Hematopoietic multipotent progenitor cell treated with erythropoietin and hydrocortisone succinate and interleukin-3 and kit ligand, for 15 days (in vitro differentiated cells): ENCODE measurements at places on chromosomes 16 and 17.
A peak's percentile ranks its signal among the peaks of the same experiment; 100 is the strongest.

GRCh38 chr16:11258553-11259492, 2.8 kb upstream of the SOCS1 start:
- no peak for DNase-seq

DNA sequence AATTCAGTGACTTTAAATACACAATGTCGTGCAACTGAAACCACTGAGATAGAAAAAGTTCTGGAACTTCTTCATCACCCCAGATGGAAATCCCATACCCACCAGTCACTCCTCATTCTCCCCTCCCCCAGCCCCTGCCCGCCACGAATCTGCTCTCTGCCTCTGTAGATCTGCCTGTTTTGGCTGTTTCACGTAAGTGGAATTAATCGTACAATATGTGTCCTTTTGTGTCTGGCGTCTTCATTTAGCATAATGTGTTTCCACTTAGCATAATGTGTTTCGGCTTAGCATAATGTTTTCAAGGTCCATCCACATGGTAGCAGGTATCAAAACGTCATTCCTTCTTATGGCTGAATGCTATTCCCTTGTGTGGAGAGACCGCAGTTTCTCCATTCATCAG, 3.5 kb upstream of the SPPL2C start:
- DNase-seq = no peak

DNA sequence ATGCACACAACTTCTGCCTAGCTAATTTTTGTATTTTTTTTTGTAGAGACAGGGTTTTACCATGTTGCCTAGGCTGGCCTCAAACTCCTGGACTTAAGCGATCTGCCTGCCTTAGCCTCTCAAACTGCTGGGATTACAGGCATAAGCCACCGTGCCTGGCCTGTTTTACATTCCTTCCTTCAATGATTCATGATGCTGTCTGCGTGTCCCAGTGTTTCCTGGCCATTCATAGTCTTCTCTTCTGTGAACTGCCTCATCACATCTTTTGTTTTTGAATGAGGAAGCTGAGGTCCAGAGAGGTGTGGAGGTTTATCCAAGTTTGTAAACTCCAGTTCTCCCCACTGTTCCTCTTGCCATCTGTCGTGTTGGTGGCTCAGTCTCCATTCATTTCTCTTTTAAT, 64.5 kb upstream of the MED9 start:
- no peak for DNase-seq

- DNase-seq = no peak
These were observed 124.2 kb downstream of the TMEM132E start for GRCh38 chr17:34703533-34703932.

DNA sequence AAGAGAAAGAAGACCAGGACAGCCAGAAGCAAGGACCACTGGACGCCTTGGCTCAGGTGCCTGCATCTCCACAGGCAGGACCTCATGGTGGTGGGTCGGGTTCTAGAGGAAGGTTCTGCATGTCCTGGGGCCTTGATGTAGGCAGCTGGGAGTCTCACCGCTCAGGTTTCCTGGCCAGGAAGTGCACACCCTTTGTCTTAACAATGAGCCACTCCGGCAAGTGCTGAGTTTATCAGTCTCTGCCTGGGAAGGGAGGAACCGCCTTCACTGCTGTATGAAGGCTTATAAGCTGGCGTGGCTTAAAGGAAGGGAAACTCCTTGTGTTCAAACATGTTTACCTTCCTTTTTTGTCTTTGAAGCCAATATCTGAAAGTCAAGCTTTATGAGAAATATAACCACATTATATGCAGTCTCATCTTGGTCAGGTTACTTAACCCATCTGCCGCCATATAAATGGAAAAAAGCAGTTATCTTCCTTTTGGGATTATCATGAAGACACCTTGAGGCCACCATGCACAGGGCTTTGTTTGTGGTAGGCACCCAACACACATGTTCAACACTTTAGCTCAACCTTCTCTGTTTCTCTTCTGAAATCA, at the start of gene ST6GALNAC1:
ST6GALNAC1 (minus strand) TSS at position 205 of the 596 bp plus-strand sequence; CDS start at position 86, 119 bp downstream.
- peak; percentile 60 for DNase-seq
